ENCODE measurements at places on chromosomes 6 and 20.

GRCh38 chr6:109048670-109049415 is 45.8 kb downstream of the SESN1 start:
- no peak for DNase-seq

DNA sequence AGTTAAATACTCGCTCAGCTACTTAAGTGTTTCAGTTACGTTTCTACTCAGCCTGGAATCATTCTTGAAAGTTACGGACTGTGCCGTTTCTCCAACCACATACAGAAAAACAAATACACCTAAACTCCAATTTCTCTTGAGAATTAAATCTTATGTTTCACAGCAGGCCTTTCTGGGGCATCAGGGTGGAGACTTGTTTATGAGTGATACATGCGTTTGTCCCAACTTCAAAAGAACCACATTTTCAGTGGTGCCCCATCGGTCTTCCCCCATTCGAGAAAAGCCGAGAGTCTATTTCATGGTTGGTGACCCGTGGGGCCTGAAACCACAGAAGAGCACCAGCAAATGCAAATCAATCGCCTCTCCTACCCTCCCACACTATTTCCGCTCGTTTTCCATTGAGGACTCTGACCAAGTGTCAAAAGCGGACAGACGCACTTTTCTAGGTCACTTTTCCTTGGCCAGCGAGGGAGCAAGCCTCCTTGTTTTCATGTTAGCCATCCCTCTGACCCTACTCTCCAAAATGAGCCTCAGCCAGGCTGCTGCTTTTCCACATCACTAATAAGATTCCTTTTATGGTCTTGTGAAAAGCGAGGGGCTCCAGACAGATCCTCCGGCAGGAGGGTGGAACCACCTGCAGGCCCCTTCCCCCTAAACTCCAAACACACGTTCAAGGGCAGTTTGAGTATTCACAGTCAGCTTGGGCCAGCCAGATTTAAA is 3.1 kb downstream of the JAG1 start:
- DNase-seq = no peak

GRCh38 chr20:49446808-49447207 is 35.7 kb downstream of the KCNB1 start:
- no peak for DNase-seq

DNA sequence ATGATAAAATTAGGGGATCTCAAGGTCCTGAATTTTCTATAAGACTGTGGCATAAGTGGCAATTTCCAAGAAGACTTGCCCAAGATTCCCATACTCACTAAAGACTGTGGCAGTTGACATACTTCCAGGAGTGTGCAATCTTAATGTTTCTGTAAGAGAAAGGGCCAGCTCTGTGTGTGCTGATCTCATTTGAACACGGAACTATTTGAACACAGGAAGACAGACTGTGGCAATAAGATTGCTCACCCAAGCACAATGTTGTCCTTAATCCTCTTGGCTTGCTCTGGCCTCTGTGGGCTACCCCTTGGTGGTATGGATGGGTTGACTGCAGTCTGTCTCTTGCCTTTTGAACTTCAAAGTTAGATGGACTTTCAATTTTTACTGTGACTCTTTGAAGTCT is 151.4 kb downstream of the PHF3 start:
- no peak for DNase-seq

DNA sequence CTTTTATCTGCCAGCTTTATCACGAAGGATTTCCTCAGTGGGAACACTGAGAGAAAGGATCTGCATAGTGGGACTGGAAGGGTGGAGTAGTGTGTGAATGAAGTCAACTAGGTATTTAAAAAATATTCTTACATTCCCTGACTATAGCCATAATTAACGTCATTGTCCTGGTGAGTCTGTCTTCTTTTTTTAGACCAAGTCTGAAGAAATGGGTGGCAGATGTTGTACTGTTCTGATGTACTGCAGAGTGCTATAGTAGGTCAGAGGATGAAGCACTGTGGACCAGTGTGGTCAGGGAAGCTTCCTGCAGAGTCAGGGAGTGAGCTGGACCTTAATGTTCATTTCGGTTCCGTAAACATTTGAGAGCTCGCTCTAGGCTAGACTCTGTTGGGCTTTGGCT is 11.9 kb downstream of the TULP4 start:
- DNase-seq = no peak

GRCh38 chr20:39849171-39849570 is 839.9 kb downstream of the MAFB start:
- DNase-seq = no peak

GRCh38 chr20:20489648-20490341 is 121.9 kb downstream of the INSM1 start:
- DNase-seq = no peak

DNA sequence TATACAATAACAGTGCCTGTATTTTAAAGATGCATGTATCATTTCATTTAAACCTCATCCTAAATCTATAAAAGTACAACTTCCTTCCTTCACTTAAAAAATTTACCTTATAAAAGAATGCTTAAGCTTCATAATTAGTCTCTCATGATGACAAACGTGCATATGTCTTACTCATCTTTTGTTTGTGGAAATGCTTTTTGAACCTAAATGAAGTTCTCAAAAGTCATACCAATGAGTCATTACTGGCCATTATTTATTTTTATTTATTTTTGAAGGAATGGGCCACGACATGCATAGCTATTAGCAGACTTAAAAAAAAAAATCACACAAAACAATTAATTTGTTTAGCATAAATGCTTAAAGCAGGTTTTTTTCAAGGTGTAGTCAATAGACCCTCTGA is 3.7 kb downstream of the TFB1M start:
- DNase-seq = no peak

DNA sequence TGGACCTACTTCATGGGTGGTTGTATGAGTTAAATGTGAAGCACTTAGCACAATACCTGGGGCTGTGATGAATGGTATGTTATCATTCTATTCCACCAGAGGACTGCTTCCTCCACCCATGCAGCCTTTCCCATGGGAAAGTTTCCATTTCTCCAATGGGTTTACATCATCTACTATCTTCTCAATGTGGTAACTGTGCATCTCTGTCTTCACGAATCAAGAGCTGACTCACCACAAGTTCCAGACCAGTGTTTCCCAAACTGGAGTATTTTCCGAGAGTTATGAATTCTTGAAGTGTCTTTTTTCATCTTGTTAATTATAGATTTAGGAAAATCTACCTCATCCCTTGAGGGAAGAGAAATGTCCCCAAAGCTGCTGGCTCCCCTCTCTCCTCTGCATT is 182.8 kb downstream of the UNC5CL start:
- no peak for DNase-seq

DNA sequence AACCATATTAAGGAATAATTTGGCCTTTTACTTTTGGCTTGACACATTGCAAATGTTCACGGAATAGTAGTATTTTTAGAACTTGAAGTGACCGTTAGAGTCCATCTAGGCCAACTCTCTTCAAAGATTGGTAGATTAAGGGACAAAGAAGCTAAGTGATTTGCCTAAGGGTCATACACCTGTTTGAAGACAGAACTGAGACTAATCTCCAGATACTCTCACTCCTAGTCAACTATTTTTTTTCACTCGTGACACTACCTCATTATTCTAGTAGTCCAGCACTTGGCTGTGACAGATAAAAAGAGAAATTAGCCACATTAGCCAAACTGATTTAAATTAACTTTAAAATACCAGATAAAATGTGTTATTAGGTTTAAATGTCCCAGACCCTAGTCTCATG is 10.6 kb downstream of the ACSS2 start:
- no peak for DNase-seq

- no peak for DNase-seq
Observed at GRCh38 chr6:46940433-46941226, 18.9 kb upstream of the ADGRF5 start.

- DNase-seq = no peak
Observed at GRCh38 chr20:33561692-33562601, 72.1 kb downstream of the CBFA2T2 start.

DNA sequence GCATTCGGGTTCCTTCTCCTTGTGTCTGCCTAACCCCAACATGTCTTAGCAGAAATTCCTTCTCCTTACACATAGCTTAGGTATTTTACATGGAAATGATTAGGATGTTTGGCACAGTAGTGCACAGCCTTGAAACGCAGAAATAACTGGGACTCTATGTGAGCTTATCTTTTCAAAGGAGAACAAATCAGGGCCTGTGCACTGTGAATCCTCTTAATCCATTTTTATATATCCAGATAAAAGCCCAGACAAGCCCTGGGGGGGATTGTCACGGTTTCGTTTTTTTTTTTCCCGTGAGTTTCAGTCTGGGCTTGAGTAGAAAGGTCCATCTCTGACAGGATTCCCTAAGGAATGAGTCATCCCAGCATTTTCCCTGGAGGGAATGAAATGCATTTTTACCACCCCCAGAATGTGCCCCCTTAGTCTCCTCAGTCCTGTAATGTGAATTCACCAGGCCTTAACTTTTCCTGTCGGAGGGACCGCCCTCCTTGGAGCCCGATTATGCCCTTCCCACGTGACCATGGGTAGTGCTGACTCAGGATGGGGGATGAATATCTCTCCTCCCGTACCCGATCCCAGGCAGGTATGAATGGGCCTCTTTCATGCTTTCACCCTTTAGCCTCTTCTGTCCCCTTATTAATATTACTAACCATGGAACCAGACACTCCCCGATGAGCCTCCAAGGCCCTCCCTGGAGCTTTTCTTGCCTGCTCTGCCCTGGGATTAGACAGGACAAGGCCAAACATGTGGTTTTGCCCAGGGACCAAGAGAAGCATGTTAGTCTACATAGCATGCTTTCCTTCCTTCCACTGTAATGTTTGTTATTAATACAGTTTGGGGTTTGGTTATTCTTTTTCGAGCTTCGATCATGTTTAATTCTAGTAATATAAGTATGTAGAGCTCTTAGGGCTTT is 23.9 kb upstream of the NAA20 start:
- DNase-seq = no peak

GRCh38 chr6:143601504-143601903 is 76.3 kb upstream of the PHACTR2 start:
- no peak for DNase-seq

DNA sequence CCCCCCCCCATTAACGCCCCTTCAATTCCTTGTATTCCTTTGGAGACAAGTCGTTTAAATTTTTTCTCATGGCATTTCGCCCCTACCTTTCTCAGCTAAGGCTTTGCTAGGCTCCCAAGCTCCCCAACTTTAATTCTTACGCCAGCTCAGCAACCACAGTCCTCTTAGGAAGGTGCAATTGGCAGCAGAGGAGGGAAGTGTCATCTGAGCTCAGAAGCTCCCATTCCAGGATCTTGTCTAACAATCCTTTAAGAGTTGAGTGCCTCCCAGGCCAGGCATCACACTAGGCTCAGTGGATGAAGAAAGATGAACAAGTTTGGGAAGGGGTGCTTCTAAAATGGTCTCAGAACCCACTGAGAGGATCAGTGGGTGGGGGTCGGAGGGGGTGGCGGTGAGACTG is 131.2 kb upstream of the AKAP12 start:
- no peak for DNase-seq

- DNase-seq = no peak
Observed at GRCh38 chr6:142819603-142820337, 125.2 kb downstream of the HIVEP2 start.

GRCh38 chr6:1737463-1738311 is 128.0 kb downstream of the FOXC1 start:
- DNase-seq = no peak

DNA sequence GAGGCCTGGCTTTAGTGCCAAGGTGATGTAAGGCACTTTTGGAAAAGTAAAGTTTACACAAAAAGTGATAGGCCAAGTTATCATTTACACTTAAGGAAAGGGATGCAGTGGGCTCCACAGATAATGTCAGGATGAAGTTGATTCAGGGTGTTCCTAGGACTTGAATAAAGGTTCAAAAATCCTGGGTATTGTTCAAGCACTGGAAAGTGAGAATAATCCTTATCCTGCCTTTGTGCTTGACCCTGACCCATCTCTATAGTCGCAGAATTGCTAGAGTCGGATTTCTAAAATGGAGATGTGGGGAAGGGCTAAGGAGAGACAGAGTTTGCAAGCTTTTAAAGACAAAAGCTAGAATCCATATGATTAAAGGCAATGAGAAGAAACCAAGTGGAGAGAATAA is 115.6 kb downstream of the TIAM2 start:
- DNase-seq = no peak

DNA sequence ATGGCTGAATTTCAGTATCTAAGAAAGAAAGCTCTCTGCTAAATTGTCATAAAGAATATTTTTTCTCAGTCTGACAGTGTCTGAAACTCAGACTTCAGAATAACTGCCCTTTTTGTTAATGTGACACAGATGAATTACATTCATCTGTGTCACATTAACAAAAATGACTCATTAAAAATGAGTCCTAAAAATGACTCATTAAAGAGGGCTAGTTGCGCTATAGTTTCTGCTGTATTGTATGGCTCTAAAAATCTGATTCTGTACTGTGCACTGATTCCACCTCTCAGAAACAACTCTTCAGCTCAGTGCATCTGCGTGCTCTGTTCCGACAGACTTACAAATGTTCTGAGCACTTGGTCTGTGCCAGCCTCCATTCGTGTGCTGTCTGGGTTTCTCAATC is 15.0 kb downstream of the RNF114 start:
- DNase-seq = no peak

- no peak for DNase-seq
Observed at GRCh38 chr6:35955071-35955470, 34.2 kb upstream of the SRPK1 start.

- DNase-seq = peak; percentile 28
Observed at GRCh38 chr6:42745083-42745639, 742 bp downstream of the TBCC start.

GRCh38 chr20:10264166-10264558 is 45.5 kb downstream of the SNAP25 start:
- no peak for DNase-seq

DNA sequence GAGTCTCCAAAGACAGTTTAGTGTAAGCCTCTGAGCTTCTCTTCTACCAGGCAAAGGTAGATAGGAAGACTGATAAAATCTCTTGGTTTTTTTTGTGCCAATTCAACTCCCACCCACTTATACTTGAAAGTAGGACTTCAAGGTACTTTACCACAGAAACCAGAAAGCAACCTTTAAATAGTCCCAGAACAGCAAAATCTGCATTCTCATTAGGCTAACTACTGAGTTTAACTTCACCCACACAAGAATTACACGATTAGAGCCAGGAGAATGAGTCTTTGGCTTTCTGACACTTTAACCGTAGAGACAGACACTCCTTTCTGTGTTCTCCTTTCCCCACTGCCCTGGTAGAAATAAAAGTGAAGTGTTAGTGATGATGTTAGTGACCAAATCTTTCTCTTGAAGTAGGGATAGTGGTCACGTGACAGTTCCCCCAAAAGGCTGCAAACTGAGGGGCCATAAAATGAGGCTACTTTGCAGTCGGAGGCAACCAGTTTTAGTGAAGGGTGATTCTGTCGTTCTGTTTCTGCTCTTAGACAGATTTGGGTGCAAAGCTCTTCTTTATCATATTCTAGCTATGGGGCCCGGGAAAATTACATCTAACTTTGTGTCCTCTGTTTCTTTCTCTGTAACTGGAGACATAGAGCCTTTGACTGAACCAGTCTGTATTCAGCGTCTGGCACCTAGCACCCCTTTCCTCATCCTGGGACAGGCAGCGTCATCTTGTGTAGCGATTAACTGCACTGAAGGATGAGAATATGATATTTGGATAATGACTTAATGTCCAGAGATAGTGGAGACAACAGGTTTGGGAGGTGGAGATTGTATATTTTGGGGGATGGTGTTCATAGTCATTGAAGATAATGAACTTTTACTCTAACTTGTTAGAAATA is 206.4 kb upstream of the CITED2 start:
- no peak for DNase-seq

Measured in effector memory CD8-positive, alpha-beta T cell (primary cell).